Stimulated activated CD8-positive, alpha-beta memory T cell treated with anti-CD3 and anti-CD28 coated beads, Interleukin-15, amount 100 ng/mL, for 1 hour (primary cell): ENCODE measurements at places on chromosomes 6 and 20.

- DNase-seq = no peak
Observed at GRCh38 chr20:2687514-2687913, 5.1 kb upstream of the EBF4 start.

GRCh38 chr6:133079901-133080300 lies 161.3 kb upstream of the EYA4 start:
- DNase-seq = no peak

- no peak for DNase-seq
Observed at GRCh38 chr6:161459008-161459615, 185.3 kb upstream of the AGPAT4 start.

GRCh38 chr6:3231247-3232016 lies 4.0 kb upstream of the TUBB2B start:
- no peak for DNase-seq

- no peak for DNase-seq
Observed at GRCh38 chr6:106799031-106799894, 169.9 kb downstream of the QRSL1 start.

- no peak for DNase-seq
Observed at GRCh38 chr6:105799056-105799455, 287.1 kb upstream of the PRDM1 start.

- DNase-seq = no peak
Observed at GRCh38 chr6:12709556-12710232, 6.9 kb upstream of the PHACTR1 start.

GRCh38 chr6:112413780-112414179 lies 66.7 kb downstream of the RFPL4B start:
- DNase-seq = no peak

GRCh38 chr6:225121-225721 lies 67.1 kb upstream of the DUSP22 start:
- DNase-seq = no peak

GRCh38 chr6:135493218-135493961 lies 4.2 kb downstream of the AHI1 start:
- DNase-seq = no peak

- DNase-seq = no peak
Observed at GRCh38 chr6:25564943-25565342, 87.1 kb upstream of the SCGN start.

DNA sequence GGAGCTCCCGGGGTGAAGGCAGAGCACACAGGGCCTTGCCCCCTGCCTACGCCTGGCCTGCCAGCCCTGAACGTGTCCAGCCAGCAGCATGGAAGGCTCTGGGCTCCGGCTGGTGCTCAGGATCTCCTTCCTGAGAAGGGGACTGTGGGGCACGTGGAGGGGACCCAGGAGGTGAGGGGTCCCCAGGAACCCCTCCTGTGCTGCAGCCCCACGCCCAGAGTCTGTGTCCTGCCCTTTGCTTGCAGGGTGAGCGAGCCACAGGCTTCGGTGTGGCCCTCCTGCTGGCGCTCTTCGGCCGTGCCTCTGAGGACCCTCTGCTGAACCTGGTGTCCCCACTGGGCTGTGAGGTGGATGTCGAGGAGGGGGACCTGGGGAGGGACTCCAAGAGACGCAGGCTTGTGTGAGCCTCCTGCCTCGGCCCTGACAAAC lies 22.3 kb downstream of the NPEPL1 start:
- no peak for DNase-seq

- no peak for DNase-seq
Observed at GRCh38 chr6:43086022-43086658, 10.0 kb downstream of the PTK7 start.

DNA sequence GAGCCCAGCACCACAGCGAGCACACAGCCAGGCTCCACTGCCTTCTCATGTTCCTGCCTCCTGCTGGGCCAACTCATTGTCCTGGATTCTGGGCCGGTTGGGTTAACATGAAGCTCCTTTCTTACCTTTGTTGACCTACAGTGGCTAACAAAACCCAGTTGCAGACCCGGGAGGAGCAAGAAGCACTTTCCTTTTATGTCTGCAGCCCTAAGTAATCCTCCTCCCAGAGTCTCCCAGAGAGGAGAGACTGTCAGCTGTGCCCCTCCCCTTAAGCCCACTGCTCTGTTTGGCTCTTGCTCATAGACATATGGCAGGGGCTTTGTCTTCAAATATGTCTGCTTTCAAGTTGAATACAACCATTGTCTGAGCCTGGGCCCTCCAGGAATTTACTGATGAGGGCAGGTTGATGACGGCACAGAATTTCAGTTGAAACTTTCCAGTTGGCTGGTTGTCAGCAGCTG lies 55.2 kb downstream of the PSMB1 start:
- DNase-seq = no peak

DNA sequence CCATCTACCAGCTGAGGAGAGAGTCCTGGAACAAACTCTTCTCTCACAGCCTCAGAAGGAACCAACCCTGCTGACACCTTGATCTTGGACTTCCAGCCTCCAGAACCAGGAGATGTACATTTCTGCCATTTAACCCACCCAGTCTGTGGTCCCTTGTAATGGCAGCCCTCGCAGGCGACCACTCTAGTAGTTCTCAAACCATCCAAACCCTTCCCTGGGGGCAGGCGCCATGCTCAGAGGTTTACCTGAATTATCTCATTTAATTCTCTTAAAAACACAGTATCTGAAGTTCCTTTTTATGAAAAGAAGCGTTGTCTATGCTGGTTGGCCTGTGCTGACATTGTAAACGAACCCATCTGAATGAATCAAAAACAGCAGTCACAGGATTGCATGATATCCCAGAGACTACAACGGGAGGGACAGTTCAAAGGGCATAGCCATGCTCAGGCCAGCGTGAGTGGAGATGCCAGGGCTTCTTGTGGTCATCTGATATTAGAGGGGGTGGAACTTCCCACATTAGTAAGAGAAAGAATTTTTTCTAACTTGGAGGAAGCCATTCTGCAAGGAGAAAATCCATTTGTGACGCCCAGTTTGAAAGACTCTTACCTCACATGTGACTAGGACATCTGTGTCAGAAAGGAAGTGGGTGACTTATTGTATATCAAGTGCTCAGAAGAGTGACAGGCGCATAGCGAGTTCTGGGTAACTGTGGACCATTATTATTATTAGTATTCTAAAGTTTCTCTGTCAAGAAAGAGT lies 17.2 kb upstream of the TAGAP start:
- DNase-seq = no peak

DNA sequence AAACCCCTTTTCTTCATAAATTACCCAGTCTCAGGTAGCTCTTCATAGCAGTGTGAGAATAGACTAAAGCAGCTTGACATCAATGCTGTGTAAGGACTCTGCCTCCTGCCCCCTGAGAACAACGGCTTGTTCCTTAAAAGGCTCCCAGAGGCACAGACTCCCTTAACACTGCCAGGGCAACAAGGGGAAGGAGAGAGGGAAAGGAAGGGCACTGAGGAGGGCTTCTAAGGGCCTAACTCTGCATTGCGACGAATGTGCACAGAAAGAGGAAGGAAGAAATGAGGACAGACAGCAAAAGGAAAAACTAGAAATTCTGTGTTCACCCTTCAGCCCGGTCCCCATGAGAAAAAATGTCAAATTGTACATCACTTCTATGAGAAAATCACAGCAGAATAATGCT lies 74.0 kb downstream of the AGPAT4 start:
- no peak for DNase-seq

- no peak for DNase-seq
Observed at GRCh38 chr6:63705707-63706106, 70.1 kb downstream of the PHF3 start.

- no peak for DNase-seq
Observed at GRCh38 chr6:138211048-138211581, 7.2 kb downstream of the PBOV1 start.

DNA sequence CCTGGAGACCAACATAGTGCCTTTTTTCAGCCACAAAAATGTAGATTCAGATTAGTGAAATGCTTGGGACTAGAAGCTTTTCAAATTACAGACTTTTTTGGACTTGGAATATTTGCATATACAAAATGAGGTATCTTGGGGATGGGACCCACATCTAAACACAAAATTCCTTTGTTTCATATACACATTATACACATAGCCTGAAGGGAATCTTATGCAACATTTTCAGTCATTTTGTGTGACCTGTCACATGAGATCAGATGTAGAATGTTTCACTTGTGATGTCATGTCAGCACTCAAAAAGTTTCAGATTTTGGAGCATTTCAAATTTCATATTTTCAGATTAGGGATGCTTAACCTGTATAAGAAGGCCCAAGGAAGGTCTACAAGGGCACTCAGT lies 44.5 kb upstream of the ALDH8A1 start:
- no peak for DNase-seq

GRCh38 chr20:11130554-11131166 lies 456.9 kb upstream of the JAG1 start:
- no peak for DNase-seq

DNA sequence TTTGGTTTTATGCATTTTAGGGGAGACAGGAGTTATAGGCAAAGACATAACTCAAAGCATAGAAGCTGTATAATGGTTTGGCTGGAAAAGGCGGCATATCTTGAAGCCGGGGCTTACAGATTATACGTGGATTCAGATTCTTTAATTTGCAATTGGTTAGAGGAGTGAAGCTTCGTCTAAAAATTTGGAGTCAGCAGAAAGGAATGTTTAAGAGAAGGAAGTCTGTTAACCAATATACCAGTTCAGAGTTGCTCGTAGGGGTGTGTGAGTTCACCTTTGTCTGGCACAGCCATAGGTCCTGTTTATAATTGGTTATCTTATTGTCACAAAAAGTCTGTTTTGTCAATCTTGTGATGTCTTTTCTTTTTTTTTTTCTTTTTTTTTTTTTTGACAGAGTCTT lies 8.9 kb downstream of the ARHGAP40 start:
- DNase-seq = no peak

DNA sequence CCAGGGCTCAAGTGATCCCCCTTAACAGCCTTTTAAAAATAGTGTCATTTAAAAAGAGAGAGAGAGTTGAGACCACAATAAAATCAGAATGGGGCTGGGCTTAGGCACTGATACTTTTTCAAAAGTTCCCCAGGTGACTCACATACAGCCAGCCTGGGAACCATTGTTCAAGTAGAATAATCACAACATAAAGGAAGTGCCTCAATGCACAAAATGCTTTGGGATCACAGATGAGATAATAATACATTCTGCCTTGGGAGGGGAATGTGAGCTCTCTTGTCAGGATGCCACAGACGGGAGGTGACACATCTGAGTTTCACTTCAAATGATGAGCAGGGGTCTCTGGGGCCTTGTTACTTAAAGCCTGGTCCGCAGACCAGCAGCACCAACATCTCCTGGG lies 34.0 kb upstream of the GABRR1 start:
- DNase-seq = no peak

DNA sequence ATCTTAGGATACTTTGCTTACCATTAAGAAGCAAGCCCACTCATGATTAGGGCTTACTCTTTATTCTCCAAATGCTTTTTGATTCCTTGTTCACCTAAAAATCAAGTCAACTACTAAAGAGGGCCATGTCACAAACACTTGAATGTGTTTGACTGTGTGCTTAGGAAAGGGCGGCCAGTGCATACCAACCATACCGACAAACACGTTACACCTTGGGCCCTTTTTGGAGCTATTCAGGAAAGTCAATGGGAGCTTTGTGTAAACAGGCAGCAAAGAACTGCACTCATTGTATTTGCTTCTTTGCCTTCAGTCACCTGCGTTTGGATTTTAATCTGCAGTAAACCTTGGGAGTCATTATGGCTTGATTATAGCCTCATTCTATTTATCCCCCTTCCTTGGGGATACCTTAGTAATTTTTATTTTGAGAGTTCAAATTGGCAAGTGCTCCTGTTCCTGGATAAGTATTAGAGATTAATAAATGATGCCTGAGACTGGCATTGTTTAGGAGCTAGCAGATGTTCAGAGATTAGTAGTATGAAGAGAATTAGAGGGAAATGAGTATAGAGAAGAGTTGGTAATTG lies 102.6 kb upstream of the HDGFL1 start:
- no peak for DNase-seq

- no peak for DNase-seq
Observed at GRCh38 chr6:111057074-111057752, 30.1 kb upstream of the SLC16A10 start.

DNA sequence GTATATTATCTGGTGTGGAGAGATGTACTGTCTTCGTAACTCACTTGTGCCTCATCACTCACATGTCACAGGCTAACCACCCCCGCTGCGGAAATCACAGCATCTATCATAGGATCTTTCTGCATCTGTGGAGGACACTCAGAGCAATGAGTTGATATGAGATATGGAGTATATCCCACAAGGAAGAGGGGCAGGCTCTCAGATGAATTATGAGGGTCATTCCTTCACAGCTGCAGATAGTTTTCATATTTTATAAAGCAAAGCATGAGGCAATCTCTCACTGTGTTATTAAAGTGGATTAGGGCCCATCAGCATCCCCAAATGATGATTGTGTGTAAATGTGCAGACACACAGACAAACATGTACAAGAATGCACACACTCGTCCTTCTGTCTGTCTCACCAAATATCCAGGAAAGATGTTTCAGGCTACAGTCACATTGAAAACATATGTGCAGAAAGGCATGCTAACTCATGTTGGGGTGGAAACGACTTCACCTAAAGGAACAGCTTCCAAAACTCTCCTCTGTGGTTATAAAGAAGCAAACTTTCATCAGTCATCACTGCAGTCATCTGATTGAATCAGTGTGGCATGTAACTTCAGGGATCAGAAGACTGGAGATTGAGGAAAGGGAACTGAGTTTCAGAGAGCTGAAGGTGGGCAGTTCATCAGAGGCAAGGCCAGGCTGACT lies 164.7 kb downstream of the FOXC1 start:
- DNase-seq = no peak

- no peak for DNase-seq
Observed at GRCh38 chr20:59850018-59850641, 83.3 kb downstream of the SYCP2 start.

GRCh38 chr6:150800674-150801314 lies 64.7 kb upstream of the MTHFD1L start:
- no peak for DNase-seq

GRCh38 chr20:45576995-45577394 lies 2.1 kb downstream of the WFDC8 start:
- no peak for DNase-seq

- DNase-seq = no peak
Observed at GRCh38 chr6:134211297-134211696, 106.6 kb downstream of the SGK1 start.

DNA sequence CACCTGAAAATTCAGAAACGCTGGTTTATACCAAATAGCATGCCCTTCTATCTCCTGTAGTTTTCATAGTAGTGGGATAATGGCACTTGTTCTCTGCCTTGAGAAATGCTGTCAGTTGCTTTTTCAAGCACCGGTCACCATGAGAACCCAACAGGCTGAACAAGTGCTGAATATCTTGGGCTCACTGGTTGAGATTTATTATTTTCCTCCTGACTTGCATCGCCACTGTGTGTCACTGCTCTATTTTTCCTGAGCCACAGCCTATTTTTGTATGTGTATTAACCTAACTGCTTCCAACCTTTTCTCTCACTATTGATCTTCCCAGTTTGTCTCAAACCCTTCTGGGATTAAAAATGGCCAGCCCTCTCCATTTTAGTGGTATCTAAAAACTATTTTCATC lies 71.9 kb downstream of the OPN5 start:
- no peak for DNase-seq

DNA sequence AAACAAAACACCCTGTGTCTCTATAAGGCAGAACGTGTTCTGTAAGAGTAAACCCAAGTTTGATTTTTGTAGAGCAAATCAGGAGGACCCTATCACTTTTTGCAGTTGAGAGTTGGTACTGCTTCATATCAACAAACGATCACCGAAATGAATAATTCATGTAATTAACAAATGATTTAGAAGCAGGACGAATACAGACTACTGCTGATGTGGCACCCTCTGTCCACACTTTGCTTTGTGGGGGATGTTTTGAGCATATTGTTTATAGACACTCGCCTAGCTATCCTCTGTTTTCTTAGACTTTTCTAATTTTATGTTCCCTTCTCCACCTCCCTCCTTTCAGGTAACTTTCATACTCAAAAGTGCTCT lies 1.5 kb downstream of the CD2AP start:
- no peak for DNase-seq
